ENCODE measurements at places on chromosomes 2 and 18.

GRCh38 chr2:128841803-128842202 lies 523.1 kb upstream of the HS6ST1 start:
- DNase-seq: no peak

GRCh38 chr2:142980246-142981068 lies 103.0 kb downstream of the KYNU start:
- no peak for DNase-seq

DNA sequence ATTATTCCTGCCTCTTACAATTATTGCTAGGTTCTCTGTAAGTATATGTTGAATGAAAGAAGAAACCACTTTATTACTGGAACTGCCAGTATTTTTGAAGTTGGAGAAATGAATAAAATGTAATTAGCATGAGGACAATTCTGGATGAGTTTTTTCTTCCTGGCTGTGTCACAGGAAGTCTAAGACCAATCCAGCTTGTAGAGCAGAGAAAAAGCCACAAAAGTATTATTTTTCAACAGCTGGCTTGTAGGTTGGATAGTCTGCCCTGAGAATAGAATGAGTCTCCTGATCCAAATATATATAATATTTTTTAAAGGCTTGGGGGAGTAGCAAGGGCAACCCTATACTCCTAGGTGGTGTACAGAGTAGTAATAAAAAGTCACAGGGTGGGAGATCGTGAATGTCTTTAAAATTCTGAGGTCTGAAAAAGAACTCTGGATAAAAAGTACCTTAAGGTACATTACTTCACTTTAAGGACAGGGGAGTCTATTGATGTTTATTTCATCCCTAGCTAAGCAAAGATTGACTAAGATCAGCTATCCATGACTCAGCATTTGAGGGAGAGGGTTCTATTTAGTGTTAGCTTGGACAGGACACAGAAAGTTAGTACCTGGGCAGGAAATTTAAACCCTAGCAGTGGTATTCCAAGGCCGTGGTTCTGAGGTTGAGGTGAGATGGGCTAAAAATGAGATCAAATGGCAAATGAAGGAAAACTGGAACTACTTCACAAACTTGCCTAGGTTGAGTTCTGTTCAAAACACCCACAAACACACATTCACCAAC lies 31.7 kb downstream of the SLC40A1 start:
- DNase-seq: no peak

- DNase-seq: no peak
These were observed 55.1 kb downstream of the CDH19 start for GRCh38 chr18:66548747-66549146.

DNA sequence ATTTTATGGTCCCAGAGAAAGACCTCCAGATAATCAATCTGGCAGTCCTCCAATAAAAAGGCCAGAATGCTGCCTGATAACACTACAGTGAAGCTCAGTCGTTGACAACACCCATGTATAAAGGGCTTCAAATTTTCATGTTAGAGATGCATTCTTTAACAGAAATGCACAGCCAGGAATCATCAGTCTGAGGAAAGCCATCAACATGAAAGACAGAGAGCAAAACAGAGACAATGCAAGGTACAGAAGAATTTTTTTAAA lies 13.8 kb downstream of the BABAM2 start:
- DNase-seq: no peak

- DNase-seq: no peak
These were observed 93.5 kb upstream of the TACR1 start for GRCh38 chr2:75292826-75293225.

All from uterus (tissue), 4 donors.